ENCODE measurements at places on chromosomes 12 and 14.

DNA sequence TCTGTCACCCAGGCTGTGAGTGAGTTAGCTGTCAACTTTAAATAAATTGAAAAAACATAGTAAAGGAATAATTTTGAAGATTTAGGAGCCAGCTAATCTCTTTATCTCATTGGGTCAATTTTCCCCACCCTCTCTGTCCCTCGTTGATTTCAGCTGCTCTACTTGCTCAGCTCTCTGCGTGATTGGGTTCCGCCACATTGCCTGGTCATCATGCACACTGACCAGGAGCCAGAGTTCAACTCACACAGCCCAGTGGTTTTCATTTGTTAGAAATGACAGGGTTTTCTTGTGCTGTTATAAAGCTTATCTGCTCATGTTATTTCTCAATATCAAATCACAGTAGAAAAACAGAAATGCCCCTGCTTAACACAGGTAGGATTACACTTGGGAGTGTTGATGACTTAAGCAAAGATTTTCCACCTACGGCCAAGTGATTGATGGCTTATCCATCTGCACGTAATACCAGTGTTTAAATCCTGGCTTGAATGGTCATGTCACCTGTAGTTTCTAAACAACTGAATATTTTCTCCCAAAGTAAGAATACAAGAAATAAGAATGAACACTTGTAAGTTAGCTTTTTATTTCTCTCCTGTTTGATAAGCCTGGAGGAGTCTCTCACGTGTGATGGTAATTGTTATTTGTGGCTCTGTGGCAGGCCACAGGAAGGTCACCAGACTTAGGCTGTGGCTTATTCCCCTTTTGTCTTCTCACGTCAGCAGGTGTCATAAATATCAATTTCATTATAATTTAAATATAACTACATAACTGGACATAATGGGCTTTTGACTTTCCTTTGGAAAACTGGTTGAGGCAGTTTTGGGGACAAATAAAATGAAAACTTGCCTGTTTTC, 367.2 kb upstream of the DDHD1 start:
- no peak for DNase-seq

DNA sequence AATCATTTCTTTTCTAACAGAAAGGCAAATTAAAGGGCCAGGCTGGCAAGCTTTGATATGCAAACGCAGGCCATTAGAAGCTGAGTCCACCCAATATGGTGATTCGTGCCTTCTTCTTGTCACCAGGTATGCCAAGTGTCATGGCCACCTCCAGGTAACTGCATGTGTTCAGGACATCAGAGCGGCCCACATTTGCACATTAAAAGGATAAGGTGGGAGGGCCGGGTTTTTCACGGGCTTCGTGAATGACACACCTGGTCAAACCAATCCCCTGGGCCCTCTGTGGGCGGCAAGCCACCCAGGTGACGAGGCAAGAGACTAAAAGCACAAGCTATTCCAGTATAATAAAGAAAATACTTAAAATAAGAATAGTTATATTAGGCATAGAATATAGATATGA, 75.9 kb upstream of the TSPAN11 start:
- DNase-seq = no peak

DNA sequence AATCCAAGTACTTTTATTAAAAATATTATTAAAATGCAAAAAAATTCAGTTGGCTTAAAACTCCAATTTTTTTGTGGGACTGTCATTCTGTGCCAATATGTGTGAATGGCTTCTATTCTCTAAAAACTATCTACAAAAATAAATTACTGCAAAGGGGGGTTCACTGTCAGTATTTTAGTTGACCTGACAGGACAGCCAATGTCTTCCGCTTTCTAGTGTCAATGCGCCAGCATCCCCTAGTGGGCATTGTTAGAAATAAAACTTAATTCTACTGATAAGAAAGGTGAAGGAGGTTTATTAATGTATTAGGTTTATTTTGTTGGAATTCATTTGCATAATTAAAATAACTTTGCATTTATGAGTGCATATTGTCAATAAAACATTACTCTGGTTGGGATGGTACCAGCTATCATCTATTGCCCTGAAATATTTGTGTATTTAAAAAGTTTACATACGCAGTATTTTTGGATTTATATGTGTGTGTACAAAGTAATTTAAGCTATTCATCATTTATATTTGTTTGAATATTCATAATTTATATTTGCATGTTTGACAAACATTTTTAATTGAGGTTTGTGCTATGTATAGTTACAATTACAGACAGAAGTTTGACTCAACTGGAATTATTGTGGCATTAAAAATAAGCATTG, 527.2 kb downstream of the FLRT2 start:
- DNase-seq = no peak

GRCh38 chr12:109994401-109995175, 1.6 kb downstream of the GIT2 start:
- DNase-seq = no peak

GRCh38 chr12:117002051-117002817, 91.5 kb downstream of the FBXW8 start:
- no peak for DNase-seq

DNA sequence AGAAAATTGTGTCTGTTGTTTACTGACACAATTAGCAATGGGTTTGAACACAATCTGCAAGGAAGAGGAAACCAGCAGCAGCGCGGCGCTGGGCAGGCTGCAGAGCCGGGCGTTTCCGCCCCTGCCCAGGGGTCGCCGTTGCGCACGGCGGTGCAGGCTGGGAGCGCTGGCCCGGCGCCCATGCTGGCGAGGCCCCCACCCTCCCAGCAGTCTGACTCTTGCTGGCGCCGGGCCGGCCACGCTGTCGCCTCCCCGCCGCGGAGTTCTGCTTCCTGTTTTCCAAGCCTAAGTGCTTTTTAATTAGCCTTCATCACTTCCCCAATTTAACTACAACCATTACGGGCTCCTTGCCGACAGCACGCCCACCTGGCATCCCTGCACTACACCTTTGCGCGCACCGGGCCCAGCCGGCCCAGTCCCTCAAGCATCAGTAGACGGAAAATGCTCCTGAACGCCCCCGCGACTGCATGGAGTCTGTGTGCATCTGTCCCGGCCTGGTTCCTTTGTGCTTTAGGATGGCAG, 212.1 kb downstream of the GXYLT1 start:
- no peak for DNase-seq

- no peak for DNase-seq
Measured at GRCh38 chr12:32896432-32897280, at the start of gene PKP2. TSS of gene PKP2 (minus strand) at chr12:32896777. CDS start at chr12:32896731, 46 bp downstream.

GRCh38 chr14:67416085-67416484, 4.1 kb upstream of the PLEK2 start:
- no peak for DNase-seq

DNA sequence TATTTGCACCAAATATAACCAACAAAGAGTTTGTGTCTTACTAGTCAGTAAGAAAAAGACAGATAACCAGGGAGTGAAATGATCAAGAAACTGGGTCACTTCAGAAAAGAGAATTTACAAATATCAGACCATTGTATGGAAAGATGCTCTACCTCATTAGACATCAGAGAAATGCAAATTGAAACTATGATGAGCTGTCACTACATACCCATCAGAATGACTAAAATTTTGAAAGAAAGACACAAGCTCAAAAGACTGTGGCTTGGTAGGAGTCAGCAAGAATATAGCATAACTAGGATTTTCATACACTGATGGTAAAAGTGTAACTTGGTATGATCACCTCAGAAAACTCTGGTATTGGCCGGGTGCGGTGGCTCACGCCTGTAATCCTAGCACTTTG, 247.2 kb downstream of the BMP4 start:
- DNase-seq = no peak

- DNase-seq = no peak
Measured at GRCh38 chr14:49424436-49425331, 161.5 kb downstream of the RPS29 start.

- DNase-seq = no peak
Measured at GRCh38 chr14:34693228-34693939, 21.0 kb downstream of the CFL2 start.

DNA sequence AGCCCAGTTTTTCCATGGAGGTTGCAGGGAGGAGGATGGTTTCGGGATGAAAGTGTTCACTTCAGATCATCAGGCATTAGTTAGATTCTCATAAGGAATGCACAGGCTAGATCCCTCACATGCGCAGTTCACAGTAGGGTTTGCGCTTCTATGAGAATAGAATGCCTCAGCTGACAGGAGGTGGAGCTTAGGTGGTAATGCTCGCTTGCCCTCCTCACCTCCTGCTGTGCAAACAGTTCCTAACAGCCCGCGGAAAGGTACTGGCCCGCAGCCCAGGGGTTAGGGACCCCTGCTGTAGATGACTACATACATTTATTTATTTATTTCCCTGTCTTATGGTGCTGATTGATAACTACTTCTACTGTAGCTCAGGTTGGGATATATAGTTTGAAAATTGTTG, 93.2 kb downstream of the FBXO33 start:
- no peak for DNase-seq

DNA sequence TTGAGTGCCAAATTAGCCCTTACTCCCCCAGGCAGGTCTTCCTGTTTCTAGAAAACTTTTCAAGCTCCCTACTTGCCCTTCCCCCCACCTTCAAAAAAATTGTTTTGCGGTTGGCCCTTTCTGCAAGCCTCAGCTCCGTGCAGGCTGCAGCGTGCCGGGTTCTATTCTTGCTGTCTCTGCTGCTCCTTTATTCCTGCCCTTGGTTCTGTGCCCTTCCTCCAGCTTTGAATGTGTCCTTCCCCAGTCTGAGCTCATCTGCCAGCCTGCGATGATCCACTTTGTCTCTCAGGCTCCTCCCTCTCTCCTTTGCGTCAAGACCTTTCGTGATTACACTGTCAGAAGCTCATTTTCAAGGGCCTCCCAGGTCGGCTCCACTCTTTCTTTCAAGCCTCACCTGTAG, 98.6 kb downstream of the IRF2BPL start:
- DNase-seq = no peak

DNA sequence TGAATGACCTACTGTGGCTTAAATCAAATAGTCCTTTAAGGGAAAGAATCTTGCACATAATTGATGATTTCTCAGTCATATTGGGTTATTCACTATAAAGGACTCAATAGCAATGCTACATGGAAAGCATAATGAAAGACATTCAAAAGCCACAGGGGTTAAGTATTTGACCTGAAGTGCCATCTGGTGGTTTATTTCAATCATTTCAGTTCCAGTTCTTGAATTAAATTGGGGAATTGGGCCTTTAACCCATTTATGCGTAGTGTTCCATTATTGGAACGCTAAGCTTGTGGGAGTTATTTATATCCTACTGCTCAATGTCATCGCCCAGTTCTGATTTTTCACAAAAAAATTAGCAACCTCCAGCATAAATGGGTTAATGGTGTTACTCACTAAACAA, 41.3 kb upstream of the C12orf71 start:
- no peak for DNase-seq

DNA sequence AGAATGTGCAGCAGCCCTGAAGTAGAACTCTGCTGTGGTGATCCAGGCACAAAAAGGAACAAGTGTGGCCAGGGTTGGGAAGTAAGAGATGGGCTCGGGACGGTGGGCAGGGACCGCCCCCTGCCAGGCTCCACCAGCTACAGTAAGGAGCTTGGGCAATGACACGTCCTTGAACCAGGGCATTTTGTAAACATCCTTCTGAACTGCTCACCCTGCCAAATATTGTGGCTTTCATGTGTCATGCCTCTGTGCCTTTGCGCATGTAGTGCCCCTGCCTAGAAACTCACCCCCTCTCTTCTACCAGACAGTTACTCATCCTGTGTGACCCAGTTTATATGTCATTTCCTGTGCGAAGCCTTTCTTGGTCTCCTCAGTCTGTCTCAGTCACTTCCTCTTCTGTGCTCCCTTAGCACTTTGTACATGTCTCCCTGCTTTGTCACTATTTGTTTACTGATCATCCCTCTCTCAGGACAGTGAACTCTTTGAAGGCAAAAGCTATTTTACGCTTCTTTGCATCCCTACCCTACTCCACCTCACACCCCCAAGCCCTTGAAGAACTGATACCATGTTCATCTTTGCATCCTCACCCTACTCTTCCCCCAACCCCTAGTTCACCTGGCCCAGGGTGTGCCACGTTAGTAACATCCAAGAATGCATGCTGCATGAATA, 108.9 kb upstream of the PLEKHG7 start:
- peak; percentile 98 for DNase-seq

- DNase-seq = no peak
Measured at GRCh38 chr12:54330442-54330841, 5.5 kb downstream of the COPZ1 start.

DNA sequence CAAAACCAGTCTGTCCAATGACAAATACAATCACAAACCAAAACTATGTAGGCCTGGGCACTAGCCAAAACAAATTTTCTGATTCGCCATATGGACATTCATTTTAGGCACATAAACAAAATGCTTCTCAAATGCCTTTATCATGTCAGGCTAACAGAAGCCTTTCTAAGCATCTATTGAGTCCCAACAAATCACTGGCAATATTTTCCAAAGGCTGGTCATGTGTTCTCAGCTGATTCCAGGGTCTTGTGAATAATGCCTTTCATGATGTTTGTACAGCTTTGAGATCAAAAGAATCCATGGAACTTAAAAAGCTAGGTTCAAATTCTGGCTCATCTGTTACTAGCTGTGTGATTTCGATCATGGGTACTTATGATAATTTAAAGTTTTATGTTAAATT, 16.1 kb downstream of the FSCB start:
- no peak for DNase-seq

DNA sequence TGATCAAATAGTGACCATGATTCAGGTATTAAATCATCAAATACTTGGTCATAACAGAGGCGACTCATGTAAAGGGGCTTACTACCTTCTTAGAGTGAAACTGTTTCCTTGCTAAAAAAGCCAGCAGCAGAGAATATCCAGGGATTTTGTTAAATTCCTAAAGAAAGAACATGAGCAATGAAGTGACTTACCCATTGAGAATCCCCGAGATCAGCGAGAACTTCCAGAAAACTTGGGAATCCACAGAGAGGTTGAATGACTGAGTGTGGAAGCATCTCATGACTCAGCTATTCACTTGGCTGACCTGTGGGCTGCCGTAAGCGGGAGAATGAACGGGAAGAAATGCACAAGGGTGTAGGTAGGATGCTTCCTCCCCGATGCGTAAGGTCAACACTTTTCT, 85.3 kb upstream of the KCNA1 start:
- DNase-seq = peak; percentile 1

- no peak for DNase-seq
Measured at GRCh38 chr12:121568971-121569751, 11.7 kb downstream of the KDM2B start.

GRCh38 chr12:132572106-132572505, 38.3 kb downstream of the LRCOL1 start:
- peak; percentile 15 for DNase-seq

DNA sequence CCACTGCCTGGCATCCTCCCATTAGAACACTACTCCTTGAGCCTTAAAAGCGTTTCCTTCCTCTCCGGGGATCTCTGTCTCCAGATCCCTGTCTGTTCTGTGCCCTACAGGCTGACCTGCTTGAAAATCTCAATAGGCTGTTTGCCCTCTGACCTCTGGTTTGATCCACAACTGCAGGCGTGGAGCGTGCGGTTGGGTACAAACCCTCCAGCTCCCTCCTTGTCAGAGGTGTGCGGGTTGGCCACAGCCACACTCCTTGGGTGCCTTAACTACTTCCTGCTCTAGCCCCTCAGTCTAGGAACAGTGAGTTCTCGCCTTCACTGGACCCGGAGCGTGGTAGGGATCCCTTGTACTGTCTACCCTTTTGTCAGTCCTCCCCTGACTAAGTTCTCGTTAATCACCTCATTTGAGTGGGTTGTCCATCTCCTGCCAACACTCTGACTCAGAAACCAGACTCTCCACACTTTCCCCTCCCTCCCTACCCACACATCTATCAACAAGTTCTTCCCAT, 33.1 kb downstream of the CMKLR1 start:
- DNase-seq = no peak
